ENCODE measurements at places on chromosomes 2 and 18.

DNA sequence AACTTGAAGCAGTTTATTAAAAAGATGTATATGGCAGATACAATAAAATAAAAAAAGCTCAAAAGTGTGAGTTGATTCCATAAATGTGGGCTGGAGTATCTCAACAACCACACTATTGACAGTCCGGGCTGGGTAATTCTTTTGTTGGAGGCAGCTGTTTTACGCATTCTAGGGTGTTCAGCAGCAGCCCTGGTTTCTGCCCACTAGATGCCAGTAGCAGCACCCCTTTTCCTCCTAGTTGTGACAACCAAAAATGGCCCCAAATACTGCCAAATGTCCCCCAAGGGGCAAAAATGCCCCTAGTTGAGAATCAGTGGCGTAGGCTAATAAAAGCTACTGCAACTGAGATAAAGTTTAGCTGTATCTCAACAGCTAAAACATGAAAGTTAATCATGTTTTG, 44.8 kb downstream of the CHMP3 start:
- DNase-seq: no peak

DNA sequence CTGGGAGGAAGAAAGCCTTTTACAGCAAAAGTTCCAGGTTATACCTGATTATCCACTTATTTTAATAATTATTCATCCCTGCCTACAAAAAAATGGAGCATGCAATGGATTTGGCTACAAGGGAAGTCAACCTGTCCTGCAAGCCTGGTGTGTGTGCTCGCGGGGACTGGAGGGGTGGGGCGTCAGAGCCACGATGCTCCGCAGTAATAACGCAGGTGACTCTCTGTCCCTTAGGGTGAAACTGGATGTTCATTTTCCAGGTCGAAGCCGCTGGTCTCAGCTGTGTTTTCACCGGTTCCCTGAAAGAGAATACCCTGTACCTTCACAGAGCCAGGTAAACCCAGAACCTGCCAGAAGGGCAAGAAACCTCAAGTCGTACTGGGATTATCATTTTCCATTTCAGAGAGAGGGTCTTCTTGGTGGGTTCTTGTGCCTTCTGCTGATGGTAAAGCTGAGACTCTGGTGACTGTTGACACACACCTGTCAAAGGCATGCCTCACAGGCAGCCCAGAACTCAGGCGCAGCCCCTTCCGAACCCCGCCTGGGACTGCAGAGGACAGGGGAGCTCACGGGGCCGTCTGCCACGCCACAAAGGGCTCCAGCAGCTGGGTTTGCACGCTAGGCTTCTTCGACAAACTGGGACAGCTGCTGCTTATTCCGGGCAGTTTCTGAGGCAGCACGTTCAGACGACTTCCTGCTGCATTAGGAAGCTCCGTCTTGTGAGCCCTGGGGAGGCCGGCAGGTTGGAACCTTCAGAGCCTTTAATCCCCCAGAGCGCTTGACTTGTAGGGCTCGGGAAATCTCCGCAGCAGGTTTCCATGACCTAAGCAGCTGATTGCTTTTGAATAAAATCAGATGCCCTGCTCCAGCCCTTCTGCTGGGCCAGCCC, 58.6 kb downstream of the KCNG2 start:
- peak; percentile 44 for DNase-seq

DNA sequence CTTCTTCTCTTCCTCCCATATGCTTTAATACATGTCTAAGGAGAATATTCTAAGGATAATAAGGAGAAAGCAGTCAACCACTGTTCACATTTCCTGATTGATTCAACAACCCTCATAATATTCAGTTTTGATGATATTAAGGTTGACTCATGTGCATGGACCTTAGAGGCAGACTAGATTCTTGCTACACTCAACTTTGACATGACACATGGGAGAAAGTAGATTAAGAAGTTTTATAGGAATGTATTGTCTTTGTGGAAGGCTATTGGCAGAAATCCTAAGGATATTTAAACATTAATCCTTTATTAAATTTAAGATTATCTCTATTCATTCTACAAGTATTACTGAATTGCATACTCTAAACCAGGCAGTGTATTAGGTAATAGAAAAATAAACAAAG, 309.1 kb upstream of the CYRIA start:
- DNase-seq: no peak

DNA sequence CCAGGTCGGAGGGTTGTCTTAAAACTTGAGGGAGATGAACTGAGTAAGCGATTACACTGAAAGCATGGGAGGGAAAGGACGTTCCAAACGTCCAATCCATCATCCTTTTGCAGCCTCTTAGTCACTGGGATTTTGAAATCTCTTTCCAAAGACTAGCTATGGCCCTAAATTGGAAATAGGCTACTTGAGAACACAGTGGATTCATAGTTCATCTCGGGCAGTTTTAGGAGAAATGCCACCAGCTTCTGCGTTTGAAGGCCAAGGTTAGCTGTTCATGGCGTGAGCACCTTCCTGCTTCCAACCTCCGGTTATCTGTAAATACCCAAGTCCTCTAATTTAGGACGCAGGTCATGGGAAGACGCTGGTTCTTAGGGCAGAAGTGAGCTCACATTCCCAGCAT, 821 bp upstream of the EML6 start:
- DNase-seq: no peak

- no peak for DNase-seq
Measured at GRCh38 chr2:160317181-160318099, 117.4 kb upstream of the ITGB6 start.

- no peak for DNase-seq
Measured at GRCh38 chr2:37471994-37472393, 127.6 kb downstream of the QPCT start.

- no peak for DNase-seq
Measured at GRCh38 chr2:161208527-161209139, 48.4 kb downstream of the TANK start.

Data from GM18507 (cell line).